ENCODE measurements at places on chromosomes 4 and X. TPM values are rescaled to one million over a fixed set of nuclear protein-coding genes. Genes with fewer than 3 reads are reported as not detected.

Gene FAM184B
- not detected for total RNA-seq

Gene MTHFD2L
- 27.1 TPM for total RNA-seq

Gene MCF2
- 0.16 TPM for total RNA-seq

Gene PABPC1L2A
- total RNA-seq, result not detected

- H3K27ac ChIP-seq, result no peak overlapping the region
- H3K27me3 ChIP-seq, result no peaks in the 10 kb centered on the region
- DNase-seq, result no peak
- no peak overlapping the region for H3K4me3 ChIP-seq
- no peaks in the 10 kb centered on the region for H3K36me3 ChIP-seq
- H3K4me1 ChIP-seq, result no peaks in the 10 kb centered on the region
These were observed 9.6 kb upstream of the GRSF1 start for GRCh38 chr4:70849291-70849690.

DNA sequence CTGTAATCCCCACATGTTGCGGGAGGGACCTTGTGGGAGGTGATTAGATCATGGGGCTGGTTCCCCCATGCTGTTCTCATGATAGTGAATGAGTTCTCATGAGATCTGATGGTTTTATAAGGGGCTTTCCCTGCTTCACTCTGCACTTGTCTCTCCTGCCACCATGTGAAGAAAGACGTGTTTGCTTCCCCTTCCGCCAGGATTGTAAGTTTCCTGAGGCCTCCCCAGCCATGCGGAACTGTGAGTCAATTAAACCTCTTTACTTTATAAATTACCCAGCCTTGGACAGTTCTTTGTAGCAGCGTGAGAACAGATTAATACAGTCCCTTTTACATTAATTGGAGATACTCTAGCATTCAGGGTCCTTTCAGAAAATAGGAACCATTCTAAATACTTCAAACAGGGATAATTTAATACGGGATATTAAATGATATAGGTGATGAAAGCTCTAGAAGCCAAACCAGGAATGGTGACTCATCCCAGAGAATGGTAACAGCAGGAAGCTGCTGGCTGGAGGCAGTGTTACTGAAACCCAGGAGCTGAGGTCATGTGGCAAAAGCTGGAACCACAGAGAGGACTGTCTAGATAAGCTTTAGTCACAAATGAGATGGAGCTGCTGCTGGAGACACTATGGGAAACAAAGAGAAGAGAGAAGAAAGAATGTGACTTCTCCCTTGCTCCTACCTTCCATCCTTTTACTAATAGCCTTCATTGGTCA is 57.3 kb downstream of the GSTCD start:
- no peak overlapping the region for H3K27ac ChIP-seq
- no peak for DNase-seq
- H3K4me3 ChIP-seq, result no peak overlapping the region
- no peaks in the 10 kb centered on the region for H3K36me3 ChIP-seq
- no peaks in the 10 kb centered on the region for H3K4me1 ChIP-seq

- no peak overlapping the region for H3K4me3 ChIP-seq
- H3K27ac ChIP-seq, result no peak overlapping the region
- peaks cover 12% of the 10 kb centered on the region for H3K4me1 ChIP-seq
- no peaks in the 10 kb centered on the region for H3K36me3 ChIP-seq
These were observed 15.4 kb upstream of the HAND2 start for GRCh38 chr4:173545440-173545839.

- no peak overlapping the region for H3K27ac ChIP-seq
- no peaks in the 10 kb centered on the region for H3K36me3 ChIP-seq
- H3K4me1 ChIP-seq, result no peaks in the 10 kb centered on the region
- H3K27me3 ChIP-seq, result no peaks in the 10 kb centered on the region
- DNase-seq, result no peak
These were observed 72.4 kb upstream of the NEIL3 start for GRCh38 chr4:177237291-177237690.

GRCh38 chrX:138345801-138346200 is 365.7 kb downstream of the FGF13 start:
- no peaks in the 10 kb centered on the region for H3K4me1 ChIP-seq
- H3K27me3 ChIP-seq, result no peaks in the 10 kb centered on the region
- DNase-seq, result no peak
- H3K27ac ChIP-seq, result no peak overlapping the region
- H3K4me3 ChIP-seq, result no peak overlapping the region

GRCh38 chr4:139552517-139553307 is 3.3 kb downstream of the SETD7 start:
- no peak for DNase-seq
- no peaks in the 10 kb centered on the region for H3K36me3 ChIP-seq
- H3K27ac ChIP-seq, result peak overlapping the region; percentile 99
- H3K4me3 ChIP-seq, result no peak overlapping the region
- peaks cover 71% of the 10 kb centered on the region for H3K4me1 ChIP-seq

- no peak for DNase-seq
- no peak overlapping the region for H3K27ac ChIP-seq
- H3K36me3 ChIP-seq, result no peaks in the 10 kb centered on the region
- no peaks in the 10 kb centered on the region for H3K4me1 ChIP-seq
- H3K4me3 ChIP-seq, result no peak overlapping the region
These were observed 19.3 kb upstream of the ZNF81 start for GRCh38 chrX:47817421-47817820.

DNA sequence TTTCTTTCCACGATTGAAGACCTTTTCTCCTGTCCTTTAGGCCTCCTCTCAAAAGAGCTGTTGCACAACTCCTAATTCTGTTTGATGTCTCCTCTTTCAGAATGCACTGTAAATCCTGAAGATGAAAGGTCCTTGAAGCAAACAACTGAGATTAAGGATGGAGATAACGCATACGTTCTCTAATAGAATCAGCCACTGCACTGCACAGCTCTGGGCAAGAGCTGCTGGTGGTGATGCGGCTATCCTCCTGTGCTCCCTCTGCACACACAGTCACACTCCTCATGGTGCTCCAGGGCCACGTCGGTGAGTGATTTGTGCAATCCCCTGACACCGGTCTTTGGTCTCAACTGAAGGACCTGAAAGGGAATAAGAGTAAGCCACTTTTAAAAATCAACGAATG is 208.7 kb downstream of the PDGFC start:
- H3K27me3 ChIP-seq, result no peaks in the 10 kb centered on the region
- H3K36me3 ChIP-seq, result peaks cover 12% of the 10 kb centered on the region
- no peak overlapping the region for H3K4me3 ChIP-seq
- no peak overlapping the region for H3K27ac ChIP-seq

GRCh38 chr4:108830509-108831244 is 67.8 kb upstream of the ETNPPL start:
- no peaks in the 10 kb centered on the region for H3K27me3 ChIP-seq
- H3K27ac ChIP-seq, result no peak overlapping the region
- no peak for DNase-seq
- H3K36me3 ChIP-seq, result no peaks in the 10 kb centered on the region
- H3K4me3 ChIP-seq, result no peak overlapping the region

- H3K27me3 ChIP-seq, result no peaks in the 10 kb centered on the region
- no peak overlapping the region for H3K27ac ChIP-seq
- no peaks in the 10 kb centered on the region for H3K4me1 ChIP-seq
- H3K4me3 ChIP-seq, result no peak overlapping the region
- DNase-seq, result no peak
- no peaks in the 10 kb centered on the region for H3K36me3 ChIP-seq
These were observed 256.0 kb upstream of the SFRP2 start for GRCh38 chr4:154044742-154045485.
